ENCODE measurements at places on chromosomes 11 and 22.

DNA sequence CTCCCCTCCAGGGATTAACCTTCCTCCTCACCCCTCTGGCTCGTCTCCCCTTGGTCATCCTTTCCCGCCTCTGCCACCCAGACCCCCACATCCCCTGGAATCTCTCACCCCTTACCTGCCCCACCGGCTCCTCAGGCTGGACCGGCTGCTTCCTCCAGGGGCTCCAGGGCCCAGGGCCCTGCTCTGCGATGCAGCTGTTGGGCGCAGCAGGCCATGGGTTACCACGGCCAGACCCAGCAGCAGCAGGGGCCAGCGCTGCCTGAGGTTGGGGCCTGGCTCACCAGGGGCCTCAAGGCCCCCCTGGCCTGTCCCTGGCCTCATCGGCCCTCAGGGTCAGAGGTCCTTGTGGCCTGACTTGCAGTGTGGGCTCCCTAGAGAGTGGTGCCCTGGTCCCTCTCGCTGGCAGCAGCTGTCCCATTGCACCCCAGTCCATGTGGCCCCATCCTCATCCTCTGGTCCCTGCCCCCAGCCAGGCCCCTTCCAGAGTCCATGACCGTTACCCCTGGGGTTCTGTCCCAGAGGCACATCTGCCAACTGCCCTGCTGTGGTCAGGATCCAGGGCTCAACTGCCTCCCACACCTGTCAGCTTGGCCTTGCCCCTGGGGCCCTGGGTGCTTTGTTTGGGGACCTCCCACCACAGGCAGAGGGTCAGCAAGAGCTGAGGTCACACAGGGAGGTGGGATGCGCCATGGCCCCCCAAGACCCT, at the start of gene IGLL1:
IGLL1 (minus strand) TSS at position 421 of the 706 bp plus-strand sequence; CDS start at position 321, 100 bp downstream.
- no peak for DNase-seq

- DNase-seq, result no peak
Observed at GRCh38 chr11:72688486-72688885, 14.3 kb upstream of the PDE2A start.

DNA sequence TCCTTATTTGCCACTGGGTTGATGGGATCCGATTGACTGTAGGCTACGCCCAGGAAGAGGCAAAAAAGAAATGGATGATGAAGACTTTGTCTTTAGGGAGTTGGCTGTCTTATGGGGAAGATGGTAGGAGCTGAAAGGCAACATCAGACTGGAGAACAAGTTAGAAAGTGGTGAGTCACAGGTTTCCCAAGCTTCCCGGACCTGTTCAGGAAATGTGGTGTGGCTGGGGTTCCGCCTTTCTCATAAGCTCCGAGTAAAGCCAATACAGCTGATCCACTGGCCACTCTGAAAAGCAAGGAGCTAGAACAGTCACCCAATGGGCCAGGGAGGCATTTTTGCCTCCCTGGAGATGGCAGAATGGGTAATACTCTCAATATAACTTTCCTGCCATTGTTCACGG, 194.5 kb downstream of the SNX19 start:
- DNase-seq, result no peak

DNA sequence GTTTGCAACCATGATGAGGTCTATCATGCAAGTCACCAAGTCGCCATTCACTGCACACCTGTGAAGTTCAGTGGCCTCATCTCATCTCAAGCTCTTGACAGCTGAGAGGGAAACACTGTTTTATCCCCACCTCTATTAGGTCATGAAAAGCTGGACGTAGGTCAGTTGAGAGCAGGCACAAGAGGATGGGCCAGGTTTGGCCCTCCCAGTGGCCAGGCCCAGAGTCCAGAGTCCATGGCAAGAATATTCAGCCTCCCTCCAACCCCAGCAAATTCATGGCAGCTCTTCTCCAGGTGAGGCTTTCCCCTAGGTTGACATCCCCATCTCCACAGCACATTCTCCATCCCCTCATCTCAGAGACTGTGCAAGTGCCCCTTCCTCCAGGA, 22.0 kb upstream of the ISX start:
- DNase-seq, result no peak

DNA sequence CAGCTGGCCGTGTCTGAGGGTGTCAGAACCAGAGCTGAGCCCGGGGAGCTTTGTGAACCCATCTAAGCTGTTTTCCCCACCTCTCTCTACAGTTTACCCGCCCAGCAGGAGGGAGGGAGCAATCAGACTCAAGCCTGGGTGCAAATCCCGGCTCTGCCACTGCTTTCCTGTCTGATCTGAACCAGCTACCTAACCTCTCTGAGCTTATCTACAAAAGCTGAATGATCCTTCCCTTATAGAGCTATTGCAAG, 252 bp downstream of the APOL2 start:
- no peak for DNase-seq

- no peak for DNase-seq
Observed at GRCh38 chr11:10770626-10771254, 19.7 kb downstream of the CTR9 start.

- DNase-seq, result no peak
Observed at GRCh38 chr11:46463701-46464421, 72.3 kb upstream of the CHRM4 start.

DNA sequence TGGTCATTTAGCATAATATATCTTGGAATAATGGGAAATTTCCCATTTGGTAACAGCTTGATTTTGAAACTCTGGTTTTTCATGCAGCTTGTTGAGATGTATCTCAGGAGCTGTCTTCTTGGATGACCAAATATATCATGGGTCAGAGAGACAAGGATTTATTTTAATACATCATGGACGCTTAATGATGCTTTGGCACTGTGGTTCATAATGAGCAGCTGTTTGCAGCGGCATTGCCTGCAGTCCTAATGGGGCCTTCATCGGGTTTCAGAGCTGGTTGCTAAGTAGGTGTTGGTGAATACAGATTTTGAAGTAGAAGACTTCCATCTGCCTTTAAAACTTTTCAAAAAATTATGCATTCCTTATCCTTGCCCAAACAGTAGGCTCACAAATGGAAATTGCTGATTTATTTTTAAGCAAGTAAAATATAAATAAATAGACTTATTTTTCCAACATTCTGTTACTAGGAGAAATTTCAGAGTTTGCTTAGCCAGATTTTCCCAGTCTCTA, 389.5 kb upstream of the FAT3 start:
- DNase-seq, result no peak

GRCh38 chr11:116605543-116606459, 167.0 kb downstream of the BUD13 start:
- DNase-seq, result no peak

GRCh38 chr22:45335021-45335818, 25.5 kb downstream of the FAM118A start:
- DNase-seq, result no peak

GRCh38 chr22:35629406-35630216, 12.5 kb upstream of the MB start:
- DNase-seq, result no peak
